ENCODE measurements at places on chromosomes 2 and 18. TPM values are rescaled to one million over a fixed set of nuclear protein-coding genes. Genes with fewer than 3 reads are reported as not detected.

DNA sequence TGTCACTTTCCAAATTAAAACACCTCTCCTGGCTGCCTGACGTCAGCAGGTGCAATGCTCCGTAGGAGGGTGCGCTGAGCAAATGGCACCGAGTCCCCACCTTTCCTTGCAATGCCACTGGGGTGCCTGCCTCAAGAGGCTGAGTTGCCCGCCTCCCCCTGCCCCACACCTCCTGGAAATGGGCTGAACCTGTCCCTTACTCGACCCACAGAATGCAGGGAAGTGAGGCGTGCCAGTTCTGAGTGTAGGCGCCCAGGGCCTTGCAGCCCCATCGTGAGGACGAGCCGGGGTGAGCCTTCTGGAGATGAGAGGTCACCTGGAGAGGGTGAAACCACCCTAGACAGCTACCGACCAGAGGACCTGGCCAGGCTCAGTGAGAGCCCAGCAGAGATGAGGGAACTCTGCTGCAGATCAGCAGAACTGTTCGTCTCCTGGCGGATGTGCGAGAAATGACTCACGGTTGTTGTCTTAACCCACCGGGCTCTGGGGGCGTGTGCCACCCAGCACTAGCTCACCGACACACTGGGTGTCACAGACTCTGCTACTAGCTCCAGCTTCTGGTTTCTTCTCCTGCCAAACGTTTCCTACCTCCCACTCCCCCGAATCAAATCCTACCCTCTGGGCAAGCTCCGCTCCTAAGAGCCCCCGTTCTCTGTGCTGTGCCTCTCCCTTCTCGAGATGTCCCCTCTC lies 168.7 kb upstream of the HDAC4 start:
- DNase-seq, result no peak

- DNase-seq, result no peak
Measured at GRCh38 chr2:26732446-26732845, 31.6 kb upstream of the SLC35F6 start.

GRCh38 chr2:210546424-210547208 lies 9.8 kb upstream of the CPS1 start:
- DNase-seq, result no peak

GRCh38 chr2:190668892-190669291 lies 20.0 kb downstream of the NAB1 start:
- DNase-seq, result no peak

- no peak for DNase-seq
Measured at GRCh38 chr2:189171956-189172609, 7.5 kb downstream of the COL5A2 start.

DNA sequence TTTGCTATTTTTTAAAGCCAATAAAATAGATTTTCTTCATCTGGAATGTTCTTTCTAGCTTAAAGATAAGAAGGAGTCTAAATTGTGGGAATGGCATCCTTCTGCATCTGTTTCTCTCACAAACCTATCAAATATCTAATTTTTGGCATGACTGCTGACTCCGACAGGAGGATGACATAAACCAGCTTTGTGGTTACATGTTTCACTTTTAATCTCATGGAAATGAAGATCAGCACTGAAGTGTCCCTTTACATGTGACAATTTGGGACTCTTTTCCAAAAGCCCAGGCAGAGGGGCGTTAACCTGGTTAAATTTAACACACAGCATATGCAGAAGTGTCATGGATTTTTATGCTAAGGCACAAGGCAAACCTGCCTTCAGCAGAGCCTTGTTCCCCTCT lies 694.7 kb downstream of the ARHGAP15 start:
- no peak for DNase-seq

DNA sequence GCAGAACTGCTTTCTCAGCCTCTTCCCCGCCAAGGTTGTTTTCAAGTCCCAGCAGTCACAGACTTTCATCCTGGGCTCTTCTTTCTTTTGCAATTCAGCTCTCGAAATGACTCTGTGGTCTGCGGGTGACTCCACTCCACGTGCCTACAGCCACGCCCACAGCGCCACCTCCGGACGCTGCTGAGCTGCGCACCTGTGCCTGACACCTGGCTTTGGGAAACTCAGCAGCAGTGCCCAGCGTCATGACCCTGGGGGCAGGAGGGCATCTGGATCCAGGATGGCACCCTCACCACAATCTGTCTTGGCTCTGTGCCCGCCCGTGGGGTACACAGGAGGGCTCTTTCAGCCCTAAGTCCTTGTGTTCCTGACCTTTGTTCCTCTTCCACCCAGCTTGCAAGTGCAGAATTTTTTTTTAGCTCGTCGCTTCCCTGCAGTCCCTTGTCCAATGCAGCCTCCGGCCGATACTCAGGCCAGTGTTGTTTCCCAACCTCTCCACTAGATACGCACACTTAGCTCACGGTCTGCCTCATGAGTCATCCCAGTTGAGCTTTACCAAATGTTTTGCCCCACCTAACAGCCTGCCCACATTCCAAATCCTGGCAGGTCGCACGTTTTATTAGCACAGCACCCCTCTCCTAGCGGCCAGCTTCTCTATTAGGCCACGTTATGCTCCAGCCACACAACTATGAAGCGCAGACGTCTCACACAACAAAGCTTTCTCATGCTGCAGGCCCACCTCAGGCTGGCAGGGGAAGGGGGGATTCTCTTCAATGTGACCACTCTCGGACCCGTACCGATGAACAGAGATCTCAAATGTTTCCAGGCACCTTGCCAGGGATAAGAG lies 6.5 kb upstream of the CAPN10 start:
- DNase-seq, result peak; percentile 83

DNA sequence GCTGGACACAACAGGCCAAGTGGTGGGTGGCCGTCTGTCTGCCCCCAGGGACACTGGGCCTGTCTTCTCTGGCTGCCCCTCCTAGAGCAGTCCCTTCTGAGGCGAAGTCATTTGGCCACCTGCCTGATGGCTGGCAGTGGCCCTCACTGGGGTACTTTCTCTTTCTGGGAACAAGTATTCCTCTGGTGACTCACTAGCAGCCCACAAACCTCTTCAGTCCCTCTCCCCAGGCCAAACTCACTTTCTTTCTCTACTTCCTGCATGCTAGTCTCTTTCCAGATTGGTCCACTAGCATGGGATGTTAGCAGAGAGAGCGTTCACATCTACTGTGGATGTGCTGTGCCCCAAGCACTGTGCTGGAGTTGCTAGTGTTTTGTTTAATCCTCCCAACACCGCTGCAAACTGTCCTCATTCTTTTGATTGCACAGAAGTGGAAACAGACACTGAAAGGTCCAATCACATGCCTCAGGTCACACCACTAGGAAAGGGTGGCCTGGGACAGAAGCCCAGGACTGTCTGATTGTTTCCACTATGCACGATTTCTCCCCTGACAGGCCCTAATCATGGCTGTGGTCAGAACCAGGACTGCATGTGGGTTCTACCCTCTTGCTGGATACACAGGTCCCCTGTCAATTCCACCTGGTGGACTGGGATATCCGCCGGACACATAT lies 5.2 kb downstream of the DYSF start:
- no peak for DNase-seq

- no peak for DNase-seq
Measured at GRCh38 chr2:24228470-24228869, 53.6 kb downstream of the FAM228A start.

- no peak for DNase-seq
Measured at GRCh38 chr2:235501673-235502031, 7.8 kb downstream of the AGAP1 start.

DNA sequence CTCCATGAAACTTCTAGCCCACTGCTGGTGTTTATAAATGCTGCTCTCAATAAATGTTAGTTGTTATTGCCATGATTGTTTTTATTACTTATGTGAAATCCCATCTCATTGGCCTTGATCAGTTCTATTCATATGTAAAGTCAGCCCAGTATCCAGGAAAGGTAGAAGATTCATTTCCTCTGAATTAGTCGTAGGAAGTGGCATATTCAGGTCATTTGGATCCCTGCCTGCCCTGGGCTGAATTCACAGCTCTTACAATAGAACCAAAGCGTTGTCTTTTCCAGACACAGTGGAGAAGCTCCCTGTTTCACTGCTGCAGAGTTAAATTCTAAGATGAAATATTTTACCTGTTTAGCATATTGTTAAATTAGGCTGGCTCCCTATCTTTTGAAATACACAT lies 70.3 kb downstream of the MAIP1 start:
- DNase-seq, result no peak

GRCh38 chr2:109123586-109124201 lies 5.3 kb upstream of the SH3RF3 start:
- DNase-seq, result no peak

DNA sequence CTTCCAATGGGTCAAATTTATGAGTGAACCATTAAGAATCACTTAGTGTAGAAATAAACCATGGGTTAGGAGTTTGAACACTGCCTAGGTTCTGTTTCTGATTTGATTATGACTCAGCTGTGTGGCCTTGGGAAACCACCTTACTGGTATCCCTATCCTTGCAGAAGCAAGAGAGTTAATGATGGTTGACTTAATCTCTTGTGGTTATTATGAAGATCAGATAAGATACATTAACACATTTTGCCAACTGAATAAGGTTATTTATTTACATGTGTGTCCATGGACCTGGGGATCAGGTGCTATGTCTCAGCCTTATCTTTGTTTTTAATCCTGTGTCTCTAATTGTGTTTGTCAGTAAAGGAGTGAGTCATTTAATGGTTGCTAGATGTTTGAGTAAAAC lies 5.4 kb upstream of the KCNJ13 start:
- peak; percentile 35 for DNase-seq

GRCh38 chr18:3251249-3251962 lies 3.8 kb downstream of the MYL12A start:
- DNase-seq, result no peak

DNA sequence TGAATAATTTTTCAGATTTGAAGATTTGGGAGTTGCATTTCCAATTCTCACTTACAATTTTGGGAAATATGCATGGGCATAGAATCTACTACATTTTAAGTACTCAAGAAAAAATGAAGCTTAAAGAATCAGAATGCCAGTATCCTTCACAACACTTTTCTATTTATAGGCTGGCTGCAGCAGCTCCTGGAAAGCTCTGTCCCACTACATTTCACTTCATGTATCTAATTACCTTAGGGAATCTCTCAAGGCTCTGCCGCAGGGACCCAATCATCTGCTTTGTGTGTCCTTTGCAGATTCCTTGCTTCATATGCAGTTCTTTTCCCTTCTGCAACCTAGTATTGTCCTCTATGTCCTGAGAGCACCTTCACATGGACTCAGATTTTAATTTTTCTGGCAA lies 102.9 kb downstream of the NUP35 start:
- no peak for DNase-seq

DNA sequence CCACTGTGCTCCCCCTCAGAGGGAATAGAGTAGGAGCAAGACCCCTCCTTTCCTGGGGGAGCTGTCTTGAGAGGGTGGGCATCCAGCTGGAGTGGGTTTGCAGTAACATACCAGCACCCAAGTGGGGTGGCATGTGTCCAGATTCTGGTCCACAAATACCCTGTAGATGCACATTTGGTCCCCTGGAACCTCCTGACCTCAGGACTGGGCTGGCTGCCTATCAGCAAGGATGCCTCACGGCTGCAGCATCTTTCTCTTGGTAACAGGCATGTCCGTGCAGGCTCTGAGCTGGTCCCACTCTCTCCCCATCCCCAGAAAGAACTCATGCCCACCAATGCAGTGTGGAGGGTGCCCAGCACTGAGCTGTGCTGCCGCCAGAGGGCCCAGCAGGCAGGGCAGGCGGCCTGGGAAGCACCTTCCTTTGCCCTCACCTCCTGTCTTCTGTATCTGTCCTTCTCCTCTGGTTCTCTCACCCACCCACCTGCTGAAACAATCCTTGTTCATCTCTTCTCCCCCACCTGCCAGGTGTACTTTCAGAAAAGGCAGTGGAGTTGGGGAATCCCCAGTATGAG lies 47.4 kb downstream of the ITGB1BP1 start:
- no peak for DNase-seq

DNA sequence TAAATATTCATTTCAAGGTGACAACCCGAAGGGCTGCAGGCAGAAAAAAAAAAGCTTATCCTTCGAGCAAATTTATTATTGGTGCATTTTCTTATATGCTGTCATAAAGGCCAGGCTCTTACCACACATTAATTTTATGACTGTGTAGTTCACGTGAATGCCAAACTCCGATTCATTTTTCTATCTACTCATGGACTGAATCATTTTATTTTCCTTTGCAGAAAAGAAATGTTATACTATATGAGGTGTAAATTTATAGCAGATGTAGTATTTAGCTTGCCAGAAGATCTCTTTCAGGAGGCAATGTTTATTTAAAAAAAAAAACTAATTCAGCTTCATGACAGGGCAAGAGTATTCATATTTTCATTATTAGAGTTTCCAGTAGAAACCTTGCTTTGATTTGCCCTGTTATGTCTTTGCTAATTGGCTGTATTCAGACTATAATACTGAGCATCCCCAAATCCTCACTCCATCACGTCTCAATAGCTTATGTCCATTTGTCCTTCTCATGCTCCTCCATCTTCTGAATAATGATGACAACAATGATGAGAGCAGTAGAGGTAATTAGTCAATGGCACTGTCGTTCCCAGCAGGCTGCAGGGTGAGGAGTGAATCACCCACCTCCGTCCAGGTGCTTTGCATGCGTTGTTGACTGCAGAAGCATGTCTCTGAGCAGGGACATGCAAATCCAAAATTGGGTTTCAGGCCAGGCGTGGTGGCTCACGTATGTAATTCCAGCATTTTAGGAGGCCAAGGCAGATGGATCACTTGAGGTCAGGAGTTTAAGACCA lies 101.1 kb upstream of the RAB12 start:
- no peak for DNase-seq

DNA sequence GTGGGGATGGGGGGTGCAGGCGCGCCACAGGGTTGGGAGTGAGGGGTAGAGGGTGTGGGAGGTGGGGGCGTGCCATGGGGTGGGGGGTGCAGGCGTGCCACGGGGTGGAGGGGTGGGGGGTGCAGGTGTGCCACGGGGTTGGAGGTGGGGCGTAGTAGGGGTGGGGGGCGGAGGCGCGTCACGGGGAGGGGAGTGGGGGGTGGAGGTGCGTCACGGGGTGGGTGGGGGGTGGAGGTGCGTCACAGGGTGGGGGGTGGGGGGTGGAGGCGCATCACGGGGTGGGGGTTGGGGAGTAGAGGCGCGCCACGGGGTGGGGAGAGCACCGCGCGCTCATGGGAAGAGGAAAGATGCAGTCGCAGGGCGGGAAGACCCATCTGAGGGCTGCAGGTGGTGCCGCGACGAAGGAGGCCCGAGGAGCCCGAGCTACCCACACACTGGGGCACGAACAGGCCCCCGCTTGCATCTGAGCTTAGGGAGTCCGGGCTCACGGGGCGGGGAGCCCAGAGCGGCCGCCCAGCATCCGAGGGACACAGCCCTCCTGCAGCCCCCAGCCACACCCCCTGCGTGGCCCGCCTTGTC lies 37.5 kb downstream of the SNED1 start:
- DNase-seq, result peak; percentile 64

GRCh38 chr18:47881752-47882455 lies 48.6 kb downstream of the SMAD2 start:
- no peak for DNase-seq

SLC38A11 gene
- not detected for polyA plus RNA-seq

LRP1B gene
- polyA plus RNA-seq, result not detected

DSC1 gene
- 0.62 TPM for polyA plus RNA-seq

TRPM8 gene
- not detected for polyA plus RNA-seq

FIGLA gene
- polyA plus RNA-seq, result not detected

SERPINB4 gene
- not detected for polyA plus RNA-seq

EIF2B4 gene
- polyA plus RNA-seq, result 35.1 TPM

PTRHD1 gene
- 48.6 TPM for polyA plus RNA-seq

FRZB gene
- not detected for polyA plus RNA-seq

NPHP1 gene
- 1.3 TPM for polyA plus RNA-seq

AMMECR1L gene
- polyA plus RNA-seq, result 3.3 TPM

CNDP1 gene
- polyA plus RNA-seq, result not detected

AQP12B gene
- polyA plus RNA-seq, result not detected

TNFAIP6 gene
- polyA plus RNA-seq, result not detected

LIPT1 gene
- 20.5 TPM for polyA plus RNA-seq

KCNK3 gene
- not detected for polyA plus RNA-seq

RAB6C gene
- polyA plus RNA-seq, result not detected
